Endothelial cell of umbilical vein (primary cell): ENCODE measurements at places on chromosomes 3 and 15. TPM values are rescaled to one million over a fixed set of nuclear protein-coding genes. Genes with fewer than 3 reads are reported as not detected.
A peak's percentile ranks its signal among the peaks of the same experiment; 100 is the strongest.

CHCHD6 gene
- polyA plus RNA-seq: 8.8 and 10.1 TPM in 2 replicates

CLK3 gene
- 97.9 and 121 TPM in 2 replicates for polyA plus RNA-seq

TIGIT gene
- not detected in 2 replicates for polyA plus RNA-seq

CHST13 gene
- 0.04 TPM in 1 of 2 replicates, not detected in the other for polyA plus RNA-seq

ERC2 gene
- polyA plus RNA-seq: 4.9 and 5.6 TPM in 2 replicates

SLC28A1 gene
- not detected in 2 replicates for polyA plus RNA-seq

PRSS50 gene
- polyA plus RNA-seq: not detected in 2 replicates

GRCh38 chr15:34122771-34123183 lies 20.9 kb downstream of the PGBD4 start:
- DNase-seq: peak; percentile 87

- no peak for DNase-seq
Observed at GRCh38 chr3:55489798-55490132, 2.7 kb upstream of the WNT5A start.

GRCh38 chr3:127321371-127321770 lies 33.5 kb upstream of the PRR20G start:
- no peak for DNase-seq

GRCh38 chr3:167750272-167750971 lies 14.9 kb downstream of the SERPINI1 start:
- DNase-seq: no peak

GRCh38 chr3:31813197-31813596 lies 167.9 kb downstream of the OSBPL10 start:
- DNase-seq: no peak

DNA sequence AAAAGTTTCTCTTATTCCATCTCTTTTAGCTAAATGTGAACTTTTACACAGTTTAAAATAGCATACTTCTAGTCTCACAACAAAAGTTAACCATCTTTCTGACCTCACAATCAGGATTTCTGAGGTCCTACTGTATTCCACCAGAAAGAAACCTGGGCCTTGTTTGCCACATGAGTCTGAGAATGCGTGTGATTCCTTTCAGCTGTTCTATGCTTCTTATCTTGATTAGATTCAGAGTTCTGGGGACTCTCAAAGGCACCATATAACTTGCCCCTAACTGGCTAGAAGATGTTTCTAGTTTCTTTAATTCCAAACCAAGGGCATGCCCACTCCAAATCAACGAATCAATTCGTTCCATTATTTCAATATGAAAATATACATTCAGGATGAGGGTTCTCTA lies 131.1 kb downstream of the ATP8B4 start:
- no peak for DNase-seq

DNA sequence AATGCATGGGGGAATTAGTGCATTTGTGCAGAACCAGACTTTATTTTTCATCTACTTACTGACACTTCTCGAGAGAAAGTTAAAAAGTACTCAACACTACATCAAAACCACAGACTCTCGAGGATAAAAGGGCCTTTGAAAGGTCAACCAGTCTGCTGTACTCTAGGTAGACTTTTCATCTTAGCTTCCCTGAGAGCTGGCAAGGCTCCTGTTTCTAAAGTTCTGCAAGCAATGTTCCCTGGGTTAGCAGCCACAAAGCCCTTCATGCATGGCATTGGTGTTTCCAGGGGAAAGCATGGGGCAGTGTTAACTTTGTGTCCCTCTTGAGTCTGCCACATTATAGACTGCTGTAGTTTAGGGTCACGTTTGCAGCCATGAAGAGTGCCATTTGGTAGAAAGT lies 106.4 kb upstream of the PFN2 start:
- no peak for DNase-seq

- DNase-seq: no peak
Observed at GRCh38 chr3:132242790-132243189, 74.4 kb upstream of the ACP3 start.

GRCh38 chr3:76969996-76970615 lies 69.8 kb upstream of the ROBO2 start:
- no peak for DNase-seq

- DNase-seq: no peak
Observed at GRCh38 chr15:43516185-43516584, 1.2 kb upstream of the MAP1A start.

GRCh38 chr3:176994891-176995781 lies 202.1 kb downstream of the TBL1XR1 start:
- DNase-seq: no peak

- no peak for DNase-seq
Observed at GRCh38 chr3:119659606-119660291, 640 bp downstream of the POPDC2 start.

GRCh38 chr3:183698756-183699155 lies 1.2 kb downstream of the YEATS2 start:
- peak; percentile 41 for DNase-seq

GRCh38 chr3:176590722-176591121 lies 606.6 kb downstream of the TBL1XR1 start:
- DNase-seq: peak; percentile 24

GRCh38 chr3:52451237-52452083 lies 2.4 kb downstream of the TNNC1 start:
- no peak for DNase-seq

- DNase-seq: peak; percentile 77
Observed at GRCh38 chr3:15291589-15292541, 40.5 kb downstream of the SH3BP5 start.

DNA sequence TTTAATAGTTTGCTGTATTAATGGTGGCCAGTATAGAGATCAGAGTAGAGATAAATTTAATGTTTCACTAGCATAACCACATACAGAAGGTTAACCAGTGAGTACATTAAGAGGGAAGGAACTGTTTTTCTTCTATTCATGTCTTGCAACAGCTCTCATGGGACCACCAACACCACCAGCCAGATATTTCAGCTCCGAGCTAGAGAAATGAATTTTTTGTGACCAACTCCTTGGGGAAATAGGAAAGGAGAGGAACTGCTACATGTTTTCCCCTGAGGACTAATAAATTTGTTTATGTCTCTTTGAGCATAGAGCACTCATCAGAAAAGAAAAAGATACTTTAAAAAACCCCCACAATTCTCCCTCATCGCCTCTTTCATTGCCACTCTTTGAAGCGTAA lies 247.5 kb downstream of the MBNL1 start:
- DNase-seq: no peak

- DNase-seq: no peak
Observed at GRCh38 chr3:124694486-124694885, 35.8 kb upstream of the UMPS start.

DNA sequence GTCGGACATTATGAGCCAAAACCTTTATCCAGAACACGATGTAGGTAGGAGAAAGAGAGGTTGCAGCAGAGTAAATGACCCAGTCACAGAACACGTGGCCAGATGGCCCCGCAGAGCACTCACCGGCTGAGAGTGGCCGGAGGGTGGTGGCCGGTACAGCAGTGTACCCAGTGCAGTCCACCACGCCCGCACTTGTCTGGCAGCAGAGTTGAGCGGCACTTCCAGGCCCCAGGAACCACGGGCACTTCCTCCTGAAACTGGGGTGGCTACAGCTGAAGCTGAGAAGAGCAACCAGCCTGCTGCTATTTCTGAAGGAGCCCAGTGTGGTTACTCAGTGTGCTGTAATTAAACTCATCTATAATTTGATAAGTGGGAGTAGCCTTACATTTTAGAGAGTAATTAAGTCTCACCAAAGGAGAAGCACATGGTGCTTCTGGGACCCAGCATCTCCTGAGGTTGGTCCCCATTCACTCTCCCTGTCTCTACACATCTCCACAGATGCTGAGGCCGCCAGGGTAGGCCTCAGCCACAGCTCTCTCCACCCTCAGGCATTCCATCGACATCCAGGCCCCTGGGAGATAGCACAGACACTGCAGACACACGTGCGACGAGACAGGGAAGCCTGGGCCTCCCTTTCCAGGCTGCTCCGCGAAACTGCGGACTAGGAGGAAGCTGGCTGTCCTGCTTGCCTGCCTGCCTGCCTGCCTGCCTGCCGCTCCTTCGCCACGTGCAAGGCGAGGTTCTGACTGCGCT lies 49.8 kb downstream of the BDH1 start:
- no peak for DNase-seq

DNA sequence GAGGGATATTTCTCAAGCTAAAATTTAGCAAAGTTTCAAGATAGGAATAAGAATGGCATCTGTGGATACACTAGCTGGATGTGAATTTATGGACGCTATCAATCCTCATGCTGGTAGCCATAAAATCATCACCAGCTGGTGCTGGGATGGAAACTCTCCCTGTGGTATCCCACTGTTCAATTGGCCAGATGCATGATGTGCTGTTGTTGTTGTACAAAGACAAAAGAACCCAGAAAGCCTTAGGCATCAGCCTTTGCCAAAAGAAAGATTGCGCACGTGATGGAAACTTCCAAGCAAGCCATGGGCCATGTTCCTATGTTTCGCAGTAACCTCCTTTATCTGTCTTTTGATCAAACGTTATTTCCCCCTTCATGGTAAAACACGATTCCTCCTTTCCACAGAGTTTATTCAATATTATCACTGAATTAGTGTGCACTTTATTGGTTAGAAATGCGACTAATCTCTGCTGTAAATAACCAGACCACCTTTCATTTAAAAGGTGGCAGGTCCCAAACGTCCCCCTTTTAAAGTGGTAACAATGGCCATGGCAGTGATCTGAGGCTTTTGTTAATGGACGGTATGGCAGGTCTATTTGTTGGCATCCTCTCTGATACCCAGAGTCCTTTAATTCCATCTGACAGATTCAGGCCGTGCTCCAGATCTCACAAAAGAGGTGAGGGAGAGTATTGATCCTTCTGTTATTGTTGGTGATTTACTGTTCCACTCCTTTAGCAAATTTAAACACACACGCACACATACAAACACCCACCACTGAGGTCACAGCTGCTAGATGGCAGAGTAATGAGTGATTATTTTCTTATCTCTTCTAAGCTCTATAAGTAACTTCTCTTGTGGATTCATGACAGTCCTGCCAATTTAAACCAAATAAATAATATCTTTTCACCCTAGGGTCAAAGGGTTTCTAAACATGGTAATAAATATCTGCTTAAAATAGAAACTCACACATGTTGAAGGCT lies 291.2 kb upstream of the KCNMB2 start:
- DNase-seq: no peak

DNA sequence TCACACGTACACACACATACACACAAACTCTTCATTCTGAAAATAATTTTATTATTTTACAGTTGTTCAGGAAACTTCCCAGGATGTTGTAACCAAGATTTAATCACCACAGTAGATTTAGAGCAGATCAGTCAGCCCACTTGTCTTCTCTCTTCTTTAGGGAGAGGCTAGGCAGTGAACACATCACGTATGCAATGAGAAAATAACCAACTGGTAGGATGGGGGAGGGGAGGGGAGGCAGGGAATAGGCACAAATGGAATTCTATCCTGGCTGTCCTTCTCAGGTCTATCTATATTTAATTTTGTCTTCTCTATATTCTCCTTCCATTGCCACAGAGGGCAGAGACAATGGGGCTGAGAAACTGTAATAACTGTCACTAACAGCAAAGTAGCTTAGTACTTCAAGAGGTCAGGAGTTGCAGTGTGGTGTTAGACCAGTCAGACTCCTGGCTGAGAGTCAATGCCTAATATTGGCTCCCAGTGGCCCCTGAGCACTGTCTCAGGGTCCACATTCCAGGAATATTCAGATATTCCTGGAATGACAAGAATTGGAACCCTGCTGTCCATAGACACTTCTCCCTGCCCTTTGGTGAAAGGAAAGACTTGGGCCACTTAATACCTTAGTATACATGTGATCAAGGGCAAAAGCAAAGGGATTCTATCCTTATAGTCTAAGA lies 2.6 kb upstream of the HCLS1 start:
- DNase-seq: no peak

DNA sequence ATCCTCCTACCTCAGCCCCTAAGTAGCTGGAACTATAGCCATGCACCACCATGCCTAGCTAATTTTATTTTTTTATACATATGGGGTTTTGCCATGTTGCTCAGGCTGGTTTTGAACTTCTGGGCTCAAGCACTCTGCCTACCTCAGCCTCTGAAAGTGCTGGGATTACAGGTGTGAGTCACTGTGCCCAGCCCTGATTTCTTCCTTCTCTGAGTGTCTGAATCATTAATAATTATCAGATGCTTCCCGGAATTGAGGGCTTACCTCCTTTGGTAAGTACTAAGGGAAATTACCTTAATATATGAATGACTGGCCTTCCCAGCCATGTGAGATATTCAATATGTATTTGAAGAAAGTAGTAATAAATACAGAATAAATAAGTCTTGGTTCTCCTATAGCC lies 7.2 kb downstream of the CLPX start:
- DNase-seq: no peak

GRCh38 chr15:35505809-35506208 lies 40.2 kb downstream of the DPH6 start:
- DNase-seq: no peak

DNA sequence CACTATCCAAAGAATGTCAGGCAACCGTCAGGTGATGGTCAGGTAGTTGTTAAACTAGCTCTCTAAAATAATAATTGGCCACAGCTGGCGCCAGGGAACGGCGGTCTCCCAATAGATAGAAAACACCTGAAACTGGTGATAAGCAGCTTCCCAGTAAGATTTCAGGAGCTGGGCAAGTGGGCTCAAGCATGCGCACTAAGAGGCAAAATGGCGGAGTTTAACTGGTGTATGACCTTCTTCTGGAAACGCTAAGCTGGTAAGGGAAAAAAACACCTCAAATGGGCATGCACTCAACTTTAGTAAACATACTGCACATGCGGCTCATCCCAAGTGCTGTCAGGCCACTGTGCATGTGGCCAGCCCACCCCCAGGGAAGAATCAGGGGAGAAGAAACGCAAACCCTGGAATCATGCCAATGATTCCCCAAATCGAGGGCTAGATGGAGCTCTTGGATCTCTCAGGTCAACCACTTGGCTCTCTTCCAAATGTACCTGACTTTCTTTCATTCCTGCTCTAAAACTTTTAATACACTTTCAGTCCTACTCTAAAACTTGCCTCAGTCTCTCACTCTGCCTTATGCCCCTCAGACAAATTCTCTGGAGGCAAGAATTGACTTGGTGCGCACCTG lies 195.0 kb downstream of the ZNF621 start:
- no peak for DNase-seq

GRCh38 chr3:190883973-190884832 lies 21.7 kb upstream of the GMNC start:
- peak; percentile 64 for DNase-seq

DNA sequence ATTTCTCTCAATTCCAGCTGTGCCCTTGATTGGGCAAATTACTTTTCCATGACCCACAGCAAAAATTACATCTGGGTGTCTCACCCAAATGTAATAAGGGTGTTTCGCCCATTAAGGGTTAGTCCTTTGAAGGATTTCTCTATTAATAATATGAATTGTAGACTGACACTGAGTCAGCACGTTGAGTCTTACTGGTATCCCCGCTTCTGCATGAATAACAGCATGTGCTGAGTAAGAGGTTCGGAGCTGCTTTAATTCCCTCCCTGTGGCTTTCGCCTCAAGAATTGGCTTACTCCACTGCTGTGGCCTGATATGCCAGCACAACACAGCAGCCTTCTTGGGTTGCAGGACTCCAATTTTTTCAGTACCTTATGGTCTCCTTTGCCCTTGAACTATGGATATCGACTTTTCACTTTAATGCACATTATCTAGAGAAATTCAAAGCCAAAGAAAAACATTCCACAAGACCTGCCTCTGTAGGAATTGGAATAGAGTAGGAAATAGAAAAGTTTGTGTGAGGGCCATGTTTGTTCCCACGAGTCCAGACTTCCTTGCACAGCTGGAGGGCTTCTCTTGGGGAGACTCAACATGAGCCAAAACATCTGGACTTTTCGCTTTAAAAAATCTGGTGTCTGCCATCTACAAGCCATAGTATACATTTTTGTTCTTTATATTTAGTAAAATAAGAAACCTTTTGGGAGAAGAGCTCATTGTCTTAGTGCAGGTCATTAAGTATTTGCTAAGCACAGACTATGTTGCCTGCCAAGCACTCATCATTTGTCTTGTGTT lies 20.7 kb upstream of the ERC2 start:
- DNase-seq: no peak
